Spinal cord (tissue), 10 donors: ENCODE measurements at places on chromosomes 6 and 20.

GRCh38 chr6:132675749-132676148, 16.8 kb upstream of the TAAR1 start:
- DNase-seq: no peak

DNA sequence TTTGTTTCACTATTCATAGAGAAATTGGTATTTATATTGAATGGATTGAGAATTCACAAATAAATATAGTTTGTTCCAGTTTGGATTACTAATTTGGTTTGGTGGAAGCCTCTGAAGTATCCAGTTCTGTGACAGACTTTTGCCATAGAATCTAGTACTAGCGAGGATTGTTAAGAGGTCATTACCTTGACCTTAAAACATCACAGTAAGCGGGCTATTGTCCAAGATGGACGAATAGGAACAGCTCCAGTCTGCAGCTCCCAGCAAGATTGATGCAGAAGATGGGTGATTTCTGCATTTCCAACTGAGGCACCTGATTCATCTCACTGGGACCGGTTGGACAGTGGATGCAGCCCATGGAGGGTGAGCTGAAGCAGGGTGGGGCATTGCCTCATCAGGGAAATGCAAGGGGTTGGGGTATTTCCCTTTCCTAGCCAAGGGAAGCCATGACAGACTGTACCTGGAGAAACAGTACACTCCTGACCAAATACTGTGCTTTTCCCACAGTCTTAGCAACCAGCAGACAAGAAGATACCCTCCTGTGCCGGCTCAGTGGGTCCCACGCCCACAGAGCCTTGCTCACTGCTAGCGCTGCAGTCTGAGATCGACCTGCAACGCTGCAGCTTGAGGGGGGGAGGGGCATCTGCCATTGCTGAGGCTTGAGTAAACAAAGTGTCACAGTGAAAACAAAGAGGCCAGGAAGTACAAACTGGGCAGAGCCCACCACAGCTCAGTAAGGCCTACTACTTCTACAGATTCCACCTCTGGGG, 66.4 kb upstream of the NEDD9 start:
- DNase-seq: no peak

DNA sequence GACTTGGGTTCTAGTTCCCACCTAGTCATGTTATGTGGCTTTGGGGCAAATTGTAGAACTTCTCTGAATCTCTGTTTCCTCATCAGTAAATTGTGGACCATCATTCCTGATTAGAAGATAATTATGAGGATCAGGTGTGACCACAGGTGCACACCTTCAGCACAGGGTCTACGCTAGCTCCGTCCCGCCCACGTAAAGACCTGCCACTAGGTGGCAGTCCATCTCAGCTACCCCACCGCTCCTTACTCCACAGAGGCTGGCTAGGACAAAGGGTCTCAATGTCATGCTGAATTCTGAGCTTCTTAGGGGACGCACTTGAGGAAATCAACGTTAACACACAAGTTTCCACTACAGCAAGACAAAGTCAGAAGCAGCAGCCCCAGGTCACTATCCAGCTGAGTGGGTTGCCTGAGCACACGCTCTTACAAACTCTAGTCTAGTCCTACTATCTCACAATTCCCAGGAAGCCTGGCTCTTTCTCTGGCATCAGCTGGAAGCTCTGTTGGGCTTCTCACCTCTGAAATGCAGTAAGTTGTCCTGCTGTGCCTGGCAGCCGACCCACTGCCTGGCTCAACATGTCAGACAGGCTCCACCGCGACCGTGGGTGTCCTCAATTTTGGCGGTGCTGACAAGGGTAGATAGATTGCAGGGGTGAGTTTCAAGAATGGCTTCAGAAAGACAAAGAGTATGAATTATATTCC, 2.0 kb upstream of the PLCG1 start:
- DNase-seq: no peak

- DNase-seq: no peak
Measured at GRCh38 chr6:151690768-151691562, 116.5 kb upstream of the ESR1 start.

DNA sequence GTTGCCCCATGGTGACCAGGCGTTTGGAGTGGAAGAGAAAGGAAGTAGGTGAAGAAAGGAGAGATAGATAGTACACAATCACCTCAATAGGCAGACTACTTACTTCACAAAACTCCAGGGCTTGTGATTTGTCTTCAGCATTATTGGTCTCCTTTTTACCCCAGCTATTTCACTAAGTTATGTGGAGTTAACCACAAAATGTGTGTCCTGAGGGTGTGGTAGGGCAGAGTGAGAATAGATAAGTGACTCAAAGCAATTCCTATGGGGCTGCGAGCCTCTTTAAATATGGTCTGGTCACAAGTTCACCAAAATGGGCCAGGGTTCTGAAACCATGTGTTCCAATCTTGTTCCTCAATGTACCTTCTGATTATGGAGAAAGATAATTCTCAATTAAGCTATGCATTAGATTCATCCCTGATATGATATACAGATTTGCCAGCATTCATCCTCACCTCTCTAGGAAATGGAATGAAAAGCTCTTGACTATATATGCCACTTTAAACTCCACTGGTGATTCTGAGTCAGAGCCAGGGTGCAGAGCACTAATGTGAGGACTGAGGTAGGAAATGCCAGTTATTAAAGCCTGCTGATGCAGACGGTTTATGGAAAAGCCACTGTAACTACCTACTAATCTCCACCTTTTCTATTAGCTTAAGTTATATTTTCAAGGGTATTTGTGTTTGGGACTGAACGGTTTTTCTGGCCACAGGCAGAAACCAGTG, 310.6 kb upstream of the MANEA start:
- DNase-seq: no peak

GRCh38 chr6:7154341-7155139, 46.8 kb downstream of the RREB1 start:
- no peak for DNase-seq

- DNase-seq: peak; percentile 96
Measured at GRCh38 chr20:13119583-13119982, 101.5 kb upstream of the ISM1 start.

DNA sequence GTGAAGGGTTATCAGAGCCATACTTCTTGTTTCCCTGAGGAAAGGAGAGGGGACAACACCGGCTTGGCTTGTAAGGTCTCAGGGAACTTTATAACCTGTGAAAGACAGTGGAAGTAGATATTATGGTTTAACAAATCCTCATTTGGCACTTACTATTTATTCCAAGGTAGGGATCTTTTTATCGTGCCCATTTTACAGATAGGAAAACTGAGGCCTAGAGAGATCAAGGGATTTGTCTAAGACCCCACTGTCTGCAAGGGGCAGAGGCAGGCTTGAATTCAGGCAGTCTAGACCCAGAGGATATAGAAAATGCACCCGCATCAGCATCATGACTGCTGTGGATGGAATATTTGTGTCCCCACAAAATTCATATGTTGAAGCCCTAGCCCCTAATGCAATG, 118.4 kb upstream of the CST7 start:
- no peak for DNase-seq
